NAMALWA (cell line): ENCODE measurements at places on chromosomes 5 and 9.

DNA sequence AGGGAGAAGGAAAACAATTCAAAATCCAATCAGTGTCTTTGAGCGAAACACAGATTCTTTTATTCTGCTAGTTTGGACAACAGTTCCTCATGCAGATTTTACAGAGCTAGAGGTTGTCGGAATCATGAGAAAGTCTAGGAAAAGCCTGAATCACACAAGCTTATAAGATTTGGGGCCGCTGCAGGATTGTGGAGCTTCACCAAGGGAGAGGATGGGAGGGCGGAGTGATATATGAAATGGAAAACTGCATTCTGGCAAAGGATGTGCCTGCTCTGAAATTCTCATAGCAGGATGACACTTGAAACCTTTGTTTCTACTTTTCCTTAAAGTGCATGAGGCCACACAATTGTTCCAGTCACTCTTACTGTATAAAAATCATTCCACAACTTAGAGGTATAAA lies 134.3 kb downstream of the OR2K2 start:
- no peak for DNase-seq

- no peak for DNase-seq
These were observed 498 bp downstream of the ZNF367 start for GRCh38 chr9:96417661-96418082.

GRCh38 chr5:163252950-163253349 lies 184.4 kb upstream of the CCNG1 start:
- no peak for DNase-seq

DNA sequence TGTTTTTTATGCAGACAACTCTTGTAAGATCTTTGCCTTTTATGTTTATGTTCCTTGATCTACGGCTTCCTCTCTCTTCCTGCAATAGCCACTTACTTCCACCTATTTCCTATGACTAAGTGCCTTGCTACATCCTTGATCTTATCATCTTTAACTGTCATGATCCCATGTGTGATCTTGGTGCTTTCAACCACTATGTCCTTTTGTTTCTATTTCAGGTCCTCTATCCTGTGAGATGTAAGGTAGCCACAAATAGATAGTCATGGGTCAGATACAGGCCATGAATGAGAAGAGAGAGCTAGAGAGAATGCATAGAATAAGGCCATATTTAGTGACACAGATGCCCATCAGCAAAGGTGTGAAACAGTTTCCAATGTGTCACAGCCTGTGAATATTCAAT lies 243.6 kb upstream of the HAPLN1 start:
- DNase-seq, result no peak

DNA sequence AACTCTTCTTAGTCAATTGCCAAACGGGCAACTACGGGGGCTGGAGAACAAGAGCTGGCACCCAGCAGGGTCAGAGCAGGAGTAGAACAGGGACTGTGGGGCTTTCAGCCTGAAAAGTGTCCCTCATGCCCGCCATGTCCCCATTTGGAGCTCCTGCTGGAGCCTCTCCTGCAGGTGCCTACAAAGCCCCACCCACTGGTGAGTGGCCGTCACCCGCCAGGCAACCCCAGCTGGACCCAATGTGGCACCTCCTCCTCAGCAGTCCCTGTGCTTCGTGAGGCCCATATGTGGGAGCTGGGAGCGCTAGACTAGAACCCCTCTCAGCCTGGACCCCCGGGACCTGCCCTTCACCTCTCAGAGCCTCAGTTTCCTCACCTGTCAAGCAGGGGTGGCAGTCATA lies 40.9 kb downstream of the VAV2 start:
- no peak for DNase-seq

DNA sequence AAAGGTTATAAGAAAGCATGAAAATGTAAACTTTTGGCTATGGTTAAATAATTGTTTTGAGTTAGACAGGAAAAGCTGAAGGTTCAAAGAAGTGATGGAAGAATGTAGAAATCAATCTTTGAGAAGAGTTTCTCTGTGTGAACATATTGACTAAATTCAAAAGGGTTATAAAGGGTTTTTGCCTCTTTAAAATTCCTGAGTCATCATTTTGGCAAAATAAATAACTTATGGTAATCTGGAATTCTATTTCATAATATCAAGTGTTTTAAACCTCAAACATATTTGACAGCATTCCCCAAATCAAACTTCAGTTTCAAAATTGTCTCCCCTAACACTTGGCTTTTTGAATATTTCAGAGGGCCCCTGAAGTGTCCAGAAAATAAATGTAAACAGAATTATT lies 60.6 kb upstream of the SPINK5 start:
- no peak for DNase-seq

GRCh38 chr9:84315278-84315877 lies 25.2 kb downstream of the SLC28A3 start:
- DNase-seq, result peak; percentile 65

- DNase-seq, result no peak
These were observed 123.7 kb upstream of the NFIB start for GRCh38 chr9:14437354-14438231.

GRCh38 chr9:136665704-136666371 lies 3.1 kb downstream of the EGFL7 start:
- no peak for DNase-seq

GRCh38 chr9:86795047-86795442 lies 152.3 kb downstream of the GAS1 start:
- no peak for DNase-seq

DNA sequence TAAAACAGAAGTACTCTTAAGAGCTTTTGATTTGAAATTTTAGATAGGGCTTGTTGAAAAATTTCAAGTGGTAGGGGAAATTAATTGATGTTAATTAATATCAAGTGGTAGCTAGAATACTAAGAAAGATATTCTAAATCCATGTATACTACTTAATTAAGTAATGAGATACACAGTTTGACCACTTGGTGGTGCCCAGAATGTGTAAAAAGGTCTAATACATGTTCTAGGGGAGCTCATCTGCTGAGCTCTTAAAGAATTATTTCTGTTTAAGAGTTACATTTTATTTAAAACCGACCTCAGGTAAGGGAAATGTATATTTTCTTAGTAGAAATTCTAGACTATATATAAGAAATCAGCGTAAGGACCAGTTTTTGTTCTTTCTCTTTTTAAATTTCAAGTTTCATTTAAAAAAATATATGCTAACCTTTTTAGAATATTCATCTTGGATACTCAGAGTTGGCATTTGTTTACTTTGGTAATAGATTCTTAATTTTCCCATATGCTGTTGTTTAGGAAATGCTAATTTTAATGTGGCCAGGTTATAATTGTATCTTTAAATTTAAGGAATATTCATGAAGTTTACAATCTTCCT lies 61.5 kb downstream of the LNPEP start:
- peak; percentile 77 for DNase-seq

DNA sequence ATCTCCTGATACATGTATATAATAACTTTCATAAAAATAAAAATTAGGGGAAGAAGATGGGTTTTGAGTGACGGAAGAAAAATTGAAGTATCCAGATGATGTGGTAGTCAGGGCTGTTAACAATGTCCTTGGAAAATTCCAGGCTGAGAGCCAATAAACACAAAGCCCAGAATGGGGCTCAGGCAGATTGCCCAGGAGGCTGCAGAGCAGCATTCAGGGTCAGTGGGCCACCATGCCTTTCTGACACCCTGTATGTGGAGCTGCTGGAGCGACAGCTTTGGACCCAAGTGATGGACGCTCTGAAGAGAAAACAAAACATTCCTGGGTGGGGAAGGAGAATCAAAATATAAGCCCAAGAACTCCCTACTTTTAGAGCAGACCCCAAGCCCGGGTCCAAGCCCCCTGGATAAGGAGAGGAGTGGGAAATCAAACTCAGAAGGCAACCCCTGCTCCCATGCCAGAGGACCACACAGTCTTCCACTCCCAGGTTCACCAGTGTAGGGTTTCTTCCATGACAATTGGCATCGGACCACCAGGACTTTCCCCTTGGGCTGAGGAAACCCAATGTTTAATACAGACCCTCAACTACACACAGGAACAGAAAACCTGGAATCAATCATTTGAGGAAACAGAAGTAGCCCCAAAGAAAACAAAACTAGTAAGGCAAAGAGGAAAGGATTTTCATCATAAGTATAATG lies 45.7 kb upstream of the SPATA31C2 start:
- DNase-seq, result no peak

GRCh38 chr9:106897236-106897635 lies 34.3 kb downstream of the ZNF462 start:
- DNase-seq, result no peak

DNA sequence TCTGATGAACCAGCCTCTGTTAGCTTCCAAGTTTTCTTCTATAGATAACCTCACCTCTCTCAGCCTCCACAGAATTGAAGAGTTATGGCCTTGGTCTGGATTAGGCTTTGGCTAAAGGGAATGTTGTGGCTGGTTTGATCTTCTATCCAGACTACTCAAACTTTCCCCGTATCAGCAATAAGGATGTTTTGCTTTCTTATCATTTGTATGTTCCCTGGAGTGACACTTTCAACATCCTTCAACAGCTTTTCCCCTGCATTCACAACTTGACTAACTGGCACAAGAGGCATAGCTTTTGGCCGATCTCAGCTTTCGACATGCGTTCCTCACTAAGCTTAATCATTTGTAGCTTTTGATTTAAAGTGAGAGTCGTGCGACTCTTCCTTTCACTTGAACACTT lies 28.1 kb upstream of the GNE start:
- no peak for DNase-seq

DNA sequence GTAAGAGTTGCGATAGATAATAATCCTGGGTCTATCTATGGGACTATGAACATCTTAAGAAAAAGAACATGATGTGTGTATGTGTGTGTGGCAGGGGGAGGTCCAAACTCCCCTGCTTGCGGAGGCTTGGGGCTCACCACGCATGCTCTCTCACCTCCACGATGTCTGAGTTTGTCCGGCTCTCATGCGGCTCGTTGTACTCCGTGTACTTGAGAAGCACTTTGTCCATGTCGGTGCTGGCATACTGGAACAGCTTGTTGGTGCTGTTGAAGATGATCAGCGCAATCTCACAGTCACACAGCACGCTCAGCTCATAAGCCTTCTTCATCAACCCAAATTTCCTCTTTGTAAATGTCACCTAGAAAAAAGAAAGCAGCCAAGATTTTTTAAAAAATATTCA lies 78.5 kb downstream of the MEF2C start:
- DNase-seq, result no peak

- DNase-seq, result no peak
These were observed 50.6 kb downstream of the SHB start for GRCh38 chr9:38018241-38018957.

DNA sequence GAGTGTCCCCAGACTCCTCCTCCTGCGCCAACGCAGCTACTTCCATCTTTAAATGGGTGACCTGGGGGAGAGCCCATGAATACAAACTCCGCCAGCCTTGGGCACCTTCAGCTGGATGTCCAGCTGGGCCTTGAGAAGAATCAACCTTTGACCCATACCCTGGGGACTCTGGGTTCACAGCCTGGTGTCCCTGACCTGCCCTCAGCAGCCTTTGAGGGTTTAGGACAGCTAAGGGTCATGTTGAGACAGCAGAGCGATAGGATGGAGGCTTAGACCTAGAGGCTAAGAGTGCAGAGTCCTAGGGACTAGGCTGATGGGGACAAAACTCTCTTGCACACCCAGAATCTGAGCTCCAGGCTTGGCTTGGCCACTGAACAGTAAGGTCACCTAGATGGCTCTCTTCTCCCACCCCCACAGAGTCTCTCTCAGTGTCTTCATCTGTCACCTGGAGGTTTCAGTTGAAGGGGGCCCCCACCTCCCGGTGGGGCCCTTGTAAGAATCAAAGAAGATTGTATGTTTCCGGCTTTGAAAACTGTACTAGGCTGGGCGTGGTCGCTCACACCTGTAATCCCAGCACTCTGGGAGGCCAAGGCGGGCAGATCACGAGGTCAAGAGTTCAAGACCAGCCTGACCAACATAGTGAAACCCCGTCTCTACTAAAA lies 6.7 kb upstream of the AQP3 start:
- DNase-seq, result no peak

- no peak for DNase-seq
These were observed 4.4 kb upstream of the LYSMD3 start for GRCh38 chr5:90533794-90534193.

DNA sequence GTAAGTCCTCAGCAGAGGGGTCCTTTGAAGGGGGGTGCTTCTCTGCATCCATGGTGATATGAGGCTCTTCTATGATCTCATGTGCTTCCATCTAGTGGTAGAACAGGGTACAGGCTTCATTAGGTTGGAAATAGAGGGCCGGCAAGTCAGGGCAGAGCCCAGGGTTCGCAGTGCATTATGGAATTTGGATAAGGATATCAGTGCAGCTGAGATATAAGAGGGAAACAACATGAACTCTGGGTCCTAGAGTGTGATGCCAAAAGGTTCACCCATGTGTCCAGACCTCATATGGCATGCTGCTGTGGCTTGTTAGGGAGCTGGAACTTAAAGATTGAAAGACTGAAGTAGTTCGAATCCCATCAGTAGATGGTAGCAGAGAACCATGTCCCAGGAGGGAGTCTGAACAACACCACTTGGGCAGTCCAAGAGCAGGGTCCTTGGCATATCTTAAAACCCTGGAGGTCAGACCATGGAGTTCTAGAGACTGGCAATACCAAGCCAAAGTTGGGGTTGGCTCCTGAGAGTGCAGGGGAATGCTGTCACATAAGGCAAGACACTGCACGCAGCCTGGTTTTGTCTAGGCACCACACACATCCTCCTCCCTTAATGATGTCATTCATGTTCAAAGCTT lies 2.3 kb downstream of the FAM221B start:
- peak; percentile 85 for DNase-seq

DNA sequence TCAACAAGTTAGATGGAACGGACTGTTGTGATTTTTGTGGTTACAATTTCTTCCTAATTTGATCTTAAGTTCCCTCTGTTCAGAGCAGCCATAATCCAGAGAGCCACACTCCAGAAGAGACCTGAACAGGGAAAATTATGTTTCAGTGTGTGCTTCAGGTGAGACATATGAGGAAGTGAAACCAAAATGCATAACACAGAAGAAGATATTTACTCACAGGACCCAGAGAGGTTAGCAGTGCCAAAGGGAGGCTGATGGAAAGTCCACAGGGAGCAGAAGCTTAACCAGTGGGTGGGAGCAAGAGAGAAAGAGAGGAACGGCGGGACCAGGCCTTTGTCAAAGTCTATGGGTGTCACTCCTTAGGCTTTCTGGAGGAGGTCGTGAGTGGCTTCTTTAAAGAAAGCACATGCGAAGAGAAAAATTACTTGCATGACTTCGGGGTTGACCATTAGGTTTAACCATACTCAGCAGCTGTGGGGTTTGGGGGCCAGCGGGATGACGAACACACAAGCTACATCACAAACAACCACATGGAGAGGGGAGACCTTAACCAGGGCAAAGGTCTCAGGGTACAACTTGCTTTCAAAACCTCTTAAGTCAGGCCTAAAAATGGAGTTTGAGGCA lies 141.4 kb downstream of the MED10 start:
- DNase-seq, result peak; percentile 13

DNA sequence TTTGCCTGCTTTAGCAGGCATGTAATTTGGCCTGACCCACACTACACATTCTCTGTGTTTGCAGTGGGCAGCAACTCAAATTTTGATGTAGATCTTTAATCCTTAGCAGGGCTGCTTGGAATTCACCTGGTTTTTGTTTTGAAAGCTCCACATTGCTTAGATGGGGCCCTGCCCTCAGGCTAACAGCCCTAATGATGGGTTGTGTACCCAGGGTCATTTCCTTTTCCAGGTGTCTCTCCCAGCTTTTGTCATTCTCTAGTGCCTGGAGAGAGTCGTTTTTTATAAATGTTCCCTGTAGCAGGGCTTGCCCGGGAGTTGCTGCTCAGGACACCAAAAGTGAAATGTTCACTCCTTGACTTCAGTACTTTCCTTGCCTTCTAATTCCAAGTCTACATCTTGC lies 126.3 kb downstream of the TRIO start:
- no peak for DNase-seq
